ENCODE measurements at places on chromosomes 3 and 15.

DNA sequence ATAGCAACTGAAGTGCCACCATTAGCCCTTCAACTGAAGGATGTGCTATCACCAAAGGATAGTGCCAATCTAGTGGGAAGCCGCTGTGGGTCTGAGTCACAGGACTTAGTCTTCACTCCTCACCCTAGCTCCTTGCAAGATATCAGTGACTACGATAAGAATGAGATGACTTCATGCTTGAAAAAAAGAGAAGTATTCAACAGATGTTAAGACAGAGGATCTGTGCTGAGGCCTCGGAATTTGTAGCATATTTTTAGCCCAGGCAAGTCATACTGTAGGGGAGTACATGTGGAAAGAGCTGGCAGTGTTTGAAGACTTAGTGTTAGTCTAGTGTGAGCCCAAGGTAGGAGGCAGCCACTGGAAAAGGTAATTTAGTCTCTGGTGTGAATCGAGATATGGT, 270.7 kb upstream of the LRTM1 start:
- DNase-seq, result no peak

DNA sequence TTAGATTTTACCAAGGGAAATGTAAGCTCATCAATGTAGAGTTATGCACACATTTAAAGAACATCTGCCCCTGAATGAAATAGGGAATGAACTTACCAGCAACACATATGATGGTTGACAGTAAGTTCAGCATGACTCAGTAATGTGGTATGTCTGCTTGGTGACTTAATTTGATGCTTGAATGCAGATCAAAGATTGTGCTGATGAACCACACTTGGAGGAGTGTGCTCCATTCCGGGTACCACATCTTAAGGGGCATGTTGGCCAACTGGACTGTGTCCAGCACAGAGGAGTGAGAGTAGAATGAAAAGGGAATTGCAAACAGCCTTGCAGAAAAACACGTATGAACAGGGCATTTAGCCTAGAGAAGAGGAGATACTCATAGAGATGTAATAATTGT, 171.0 kb upstream of the RARB start:
- DNase-seq, result no peak

GRCh38 chr3:193987186-193987585, 148.8 kb upstream of the HES1 start:
- no peak for DNase-seq

- DNase-seq, result no peak
Measured at GRCh38 chr15:69304182-69304545, 5.5 kb downstream of the PAQR5 start.

DNA sequence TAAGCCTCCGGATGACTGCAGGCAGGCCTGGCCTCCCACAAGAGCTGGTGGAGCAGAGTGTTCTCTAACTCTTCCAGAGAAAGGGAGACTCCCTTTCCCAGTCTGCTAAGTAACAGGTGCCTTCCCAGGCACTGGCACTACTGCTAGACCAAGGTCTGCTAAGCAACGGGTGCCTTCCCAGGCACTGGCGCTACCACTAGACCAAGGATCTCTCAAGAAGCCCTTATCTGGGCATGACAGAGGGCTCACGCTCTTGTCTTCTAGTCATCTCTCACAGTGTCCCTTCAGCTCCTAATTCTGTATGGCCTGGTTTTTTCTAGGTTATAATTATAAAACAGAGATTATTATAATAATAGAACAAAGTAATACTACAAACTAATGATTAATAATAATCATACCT, 27.8 kb downstream of the MYL3 start:
- DNase-seq, result no peak

DNA sequence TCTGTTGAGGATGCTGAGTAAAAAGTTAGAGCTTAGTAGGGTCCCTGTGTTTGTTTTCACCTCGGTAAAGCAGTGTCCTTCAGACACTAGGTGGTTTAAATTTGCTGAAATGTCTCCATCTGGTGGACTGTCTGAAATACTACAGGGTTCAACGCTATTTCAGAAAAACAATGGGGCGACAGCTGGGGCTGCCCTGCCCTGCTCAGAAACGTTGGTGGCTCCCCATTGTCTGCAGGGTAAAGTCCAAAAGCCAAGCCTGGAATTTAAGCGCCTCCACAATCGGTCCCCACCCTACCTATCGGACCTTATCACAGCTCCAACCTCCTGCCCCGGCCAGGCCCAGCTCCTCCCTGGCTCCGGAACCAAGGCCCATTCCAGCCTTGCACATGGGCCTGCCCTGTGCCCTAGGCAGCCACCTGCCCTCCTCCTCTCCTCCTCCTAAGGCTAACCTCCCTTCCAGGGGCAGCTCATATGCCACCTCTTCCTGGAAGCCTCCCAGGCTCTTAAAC, 4.3 kb upstream of the TSEN2 start:
- DNase-seq, result no peak

DNA sequence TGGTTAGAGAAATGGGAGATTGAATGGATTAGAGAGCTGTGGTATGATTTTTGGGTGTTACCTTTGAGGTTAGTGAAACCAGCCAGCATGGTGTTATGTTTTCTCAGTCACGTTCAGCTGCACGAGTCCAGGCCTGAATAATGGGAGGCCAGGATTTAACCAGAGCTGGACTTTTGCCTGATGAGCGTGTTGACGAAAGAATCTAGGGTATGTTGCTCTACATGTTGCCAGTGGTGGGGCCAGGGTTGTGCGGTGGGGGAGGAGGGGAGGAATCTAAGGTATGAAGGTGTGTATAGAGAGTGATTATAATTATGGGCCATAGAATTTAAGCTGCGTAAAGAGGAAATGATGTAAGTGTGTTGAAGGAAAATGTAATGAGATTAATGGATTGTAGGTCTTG, 22.8 kb downstream of the MINDY2 start:
- no peak for DNase-seq

DNA sequence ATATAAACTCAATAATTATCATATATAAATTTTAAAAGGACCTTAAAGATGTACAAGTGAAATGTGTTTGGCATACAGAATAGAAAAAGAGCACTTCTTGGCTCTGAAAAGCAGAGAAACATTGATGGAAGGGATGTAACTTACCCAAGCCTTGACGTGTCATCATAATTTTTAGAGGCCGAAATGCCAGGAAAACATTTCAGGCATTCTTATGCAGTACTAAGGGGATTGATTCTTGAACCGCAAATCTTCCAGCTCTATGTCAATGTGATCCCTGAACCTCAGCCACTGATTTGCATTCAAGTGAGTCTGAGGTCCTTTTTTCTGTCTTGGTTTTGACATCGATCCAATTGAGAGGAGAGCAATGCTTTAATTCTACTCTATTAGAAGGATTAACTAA, 97.8 kb downstream of the CLDN1 start:
- DNase-seq, result no peak

DNA sequence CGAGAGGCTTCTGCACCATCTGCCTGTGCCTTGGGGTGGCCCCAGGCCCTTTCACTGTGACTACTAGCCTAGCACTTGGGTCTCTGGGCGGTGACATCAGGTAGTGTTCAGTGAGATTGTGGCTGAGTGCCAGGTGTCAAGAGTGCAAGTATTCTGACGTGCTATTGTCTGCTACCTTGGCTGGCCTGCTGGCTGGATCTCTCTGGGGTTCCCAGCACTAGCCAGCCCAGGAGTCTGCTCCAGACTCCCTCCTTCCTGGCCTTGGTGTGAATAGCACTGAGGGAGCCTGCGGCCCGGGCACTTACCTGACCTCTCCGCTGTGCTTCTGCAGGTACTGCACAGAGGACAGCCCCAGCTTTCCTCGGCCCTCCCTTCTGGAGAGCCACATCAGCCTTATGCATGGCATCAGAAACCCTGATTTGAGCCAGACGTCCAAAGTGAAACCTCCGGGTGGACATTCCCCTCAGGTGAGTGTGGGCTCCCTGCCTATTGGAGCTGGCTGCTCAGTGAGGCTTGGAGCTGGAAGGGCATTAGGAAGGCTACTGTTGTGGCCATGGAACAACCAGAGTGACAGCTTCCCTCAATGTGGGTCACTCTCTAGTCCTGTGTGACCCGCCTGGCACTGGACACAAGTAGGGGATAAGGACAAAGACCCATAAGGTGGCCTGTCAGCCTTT, 17.5 kb upstream of the ALPK3 start:
- DNase-seq, result no peak

GRCh38 chr15:91468871-91469580, 369.0 kb downstream of the SV2B start:
- no peak for DNase-seq

DNA sequence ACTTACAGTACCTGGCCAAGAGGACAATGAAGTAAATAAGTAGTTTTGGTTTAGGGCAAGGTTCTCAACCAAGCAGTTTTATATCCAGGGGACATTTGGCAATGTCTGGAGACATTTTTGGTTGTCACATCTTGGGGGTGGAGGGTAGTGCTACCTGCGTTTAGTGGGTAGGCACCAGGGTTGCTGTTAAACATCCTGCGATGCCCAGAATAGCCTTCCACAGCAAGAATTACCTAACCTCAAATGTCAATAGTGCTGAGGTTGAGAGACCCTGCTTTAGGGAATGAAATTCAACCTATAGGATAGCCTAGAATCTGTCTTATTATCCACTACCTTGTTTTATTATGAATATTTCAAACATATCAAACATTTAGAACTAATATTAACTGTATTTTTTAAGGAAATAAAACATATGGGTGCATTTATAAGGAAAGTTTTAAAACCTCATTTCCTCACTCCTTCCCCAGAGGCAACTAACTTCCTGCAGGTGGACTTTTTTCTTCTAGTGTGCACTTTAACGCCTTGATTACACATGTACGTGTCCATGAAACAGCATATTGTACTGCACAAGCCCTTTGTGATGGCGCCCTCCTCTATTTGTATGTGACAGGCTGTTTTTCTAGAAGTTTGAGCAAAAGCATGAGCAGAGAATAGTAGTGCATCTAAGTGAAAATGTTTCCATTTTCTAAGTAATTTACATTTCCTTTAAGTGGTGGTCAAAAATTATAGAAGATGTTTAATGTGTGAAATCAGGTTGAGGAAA, 57.1 kb downstream of the TRAK1 start:
- DNase-seq, result no peak

- DNase-seq, result no peak
Measured at GRCh38 chr15:67828278-67828968, 3.1 kb downstream of the SKOR1 start.

- no peak for DNase-seq
Measured at GRCh38 chr15:76905855-76906254, 715 bp upstream of the SCAPER start.

DNA sequence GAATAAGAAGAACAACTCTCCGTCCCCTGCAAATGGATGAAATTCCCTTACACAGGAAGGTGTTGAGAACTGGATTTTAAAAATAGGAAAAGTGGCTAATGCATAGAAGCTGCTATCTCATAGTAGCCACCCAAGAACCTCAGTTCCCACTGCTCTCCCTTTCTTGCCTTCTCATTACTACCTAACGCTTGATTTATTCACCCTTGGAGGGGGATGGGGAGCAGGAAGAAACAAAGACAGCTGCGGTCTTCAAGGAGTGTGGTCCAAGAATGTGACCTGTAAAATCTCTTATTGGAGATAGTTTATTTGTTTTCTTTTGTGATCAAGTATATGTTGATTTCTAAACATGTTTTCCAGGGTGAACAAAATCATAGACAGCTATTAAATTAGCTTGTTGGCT, 274.1 kb upstream of the CTNNB1 start:
- DNase-seq, result no peak

GRCh38 chr15:64037116-64037515, 9.2 kb downstream of the DAPK2 start:
- no peak for DNase-seq

DNA sequence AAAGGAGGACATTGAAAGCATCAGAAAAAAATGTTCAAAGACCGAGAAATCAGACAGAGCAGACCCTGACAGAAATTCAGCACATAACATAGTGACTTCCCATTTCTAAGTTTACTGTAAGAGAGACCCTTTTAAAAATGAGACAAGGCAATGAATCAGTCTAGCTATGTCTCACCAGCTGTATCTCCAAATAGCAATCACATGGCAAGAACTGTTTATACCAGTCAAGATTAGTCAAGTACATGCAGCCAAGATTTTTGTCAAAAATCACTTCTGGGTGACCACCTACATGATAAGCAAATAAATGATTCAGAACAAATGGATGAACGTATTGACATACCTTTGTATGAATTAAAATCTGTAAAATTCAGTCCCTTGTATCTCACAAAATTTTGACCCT, 138.0 kb downstream of the DTWD1 start:
- no peak for DNase-seq

Data from activated T-cell treated with anti-CD3 and anti-CD28 coated beads for 48 hours (primary cell).